ENCODE measurements at places on chromosomes 5 and 9. TPM values are rescaled to one million over a fixed set of nuclear protein-coding genes. Genes with fewer than 3 reads are reported as not detected.

PHF24 gene
- total RNA-seq, result 0.07 TPM

ATP10B gene
- not detected for total RNA-seq

LECT2 gene
- not detected for total RNA-seq

DNAH5 gene
- 0.93 TPM for total RNA-seq

ARID3C gene
- total RNA-seq, result 0.10 TPM

RNF183 gene
- total RNA-seq, result not detected

ARSI gene
- 44.0 TPM for total RNA-seq

DMRT2 gene
- total RNA-seq, result not detected

Measured in A549 treated with DMSO at 1 μM for 4 hours (cell line).